CD4-positive, alpha-beta T cell treated with Interleukin-6 at 100 ng/mL for 8 hours (primary cell): ENCODE measurements at places on chromosomes 7 and 10.

DNA sequence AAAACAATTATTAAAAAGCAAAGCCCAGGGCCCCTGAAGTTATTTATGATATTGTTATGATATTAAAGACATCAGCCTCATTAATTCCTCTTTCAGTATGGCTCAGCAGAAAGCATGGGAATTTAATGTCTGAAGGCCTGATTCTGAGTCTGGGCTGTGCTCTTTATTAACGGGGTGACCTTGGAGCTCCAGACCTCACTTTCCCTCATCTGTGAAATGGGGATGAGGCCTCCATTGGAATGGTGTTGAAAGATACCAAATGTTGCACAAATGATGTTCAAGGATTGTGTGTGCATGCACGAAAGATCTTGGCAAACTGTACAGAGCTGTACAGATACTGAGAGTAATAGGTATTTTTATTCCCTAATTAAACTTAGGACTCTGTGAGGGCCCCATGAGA, 92.3 kb upstream of the PCBD1 start:
- no peak for DNase-seq

DNA sequence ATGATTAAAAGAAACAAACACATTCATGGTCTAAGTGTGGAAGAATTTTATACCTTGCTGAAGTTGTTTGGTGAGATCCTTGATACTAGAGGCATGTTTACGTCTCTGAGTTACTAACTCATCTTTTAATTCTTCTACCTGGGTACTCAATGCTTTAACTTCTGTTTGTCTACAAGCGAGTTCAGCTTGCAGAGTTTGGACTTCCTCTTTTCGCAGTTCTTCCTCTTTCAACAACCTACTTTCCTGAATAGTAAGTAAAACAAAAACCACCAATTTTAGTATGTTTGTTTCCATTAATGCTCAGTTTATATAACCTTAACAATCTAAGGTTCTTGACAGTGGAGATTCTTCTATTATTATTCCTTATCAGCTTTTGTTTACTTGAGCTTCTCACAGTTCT, 42.9 kb downstream of the CCDC186 start:
- no peak for DNase-seq

DNA sequence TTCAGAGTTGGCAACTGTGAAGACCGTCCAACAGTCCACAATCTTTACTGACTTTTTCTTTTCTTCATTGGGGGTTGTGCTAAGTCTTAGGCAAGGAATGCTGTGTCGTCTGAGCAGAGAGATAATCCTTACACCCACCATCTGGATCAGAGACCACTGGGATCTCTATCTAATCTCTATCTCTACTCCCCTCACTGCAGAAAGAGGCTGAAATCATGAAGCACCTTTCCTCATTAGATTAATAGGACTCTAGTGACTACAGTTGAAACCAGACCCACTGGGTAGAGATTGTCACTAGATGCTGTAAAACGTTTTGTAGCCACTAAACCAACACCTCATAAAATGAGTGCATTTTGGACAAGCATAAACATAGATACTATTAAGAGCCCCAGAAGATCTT, 387.4 kb upstream of the CELF2 start:
- DNase-seq = no peak

DNA sequence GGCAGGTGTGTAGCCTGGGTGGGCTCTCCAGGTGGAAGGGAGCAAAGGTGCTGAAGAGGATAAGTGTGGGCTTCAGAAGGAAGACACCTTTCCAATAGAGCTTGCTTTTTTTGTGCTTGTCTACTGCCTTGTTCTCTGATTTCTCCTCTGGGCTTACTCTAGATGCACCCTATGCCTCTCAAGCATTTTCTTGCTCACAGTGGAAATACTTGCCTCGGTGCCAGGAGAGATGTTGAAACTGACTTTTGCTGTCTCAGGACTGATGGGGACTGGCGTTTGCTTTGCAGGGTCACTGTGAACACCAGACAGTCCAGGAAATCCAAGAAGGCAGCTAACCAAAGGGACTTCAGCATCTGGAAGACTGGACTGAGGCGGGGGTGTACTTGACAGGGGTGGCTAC, 187.9 kb downstream of the SNX10 start:
- DNase-seq = no peak

DNA sequence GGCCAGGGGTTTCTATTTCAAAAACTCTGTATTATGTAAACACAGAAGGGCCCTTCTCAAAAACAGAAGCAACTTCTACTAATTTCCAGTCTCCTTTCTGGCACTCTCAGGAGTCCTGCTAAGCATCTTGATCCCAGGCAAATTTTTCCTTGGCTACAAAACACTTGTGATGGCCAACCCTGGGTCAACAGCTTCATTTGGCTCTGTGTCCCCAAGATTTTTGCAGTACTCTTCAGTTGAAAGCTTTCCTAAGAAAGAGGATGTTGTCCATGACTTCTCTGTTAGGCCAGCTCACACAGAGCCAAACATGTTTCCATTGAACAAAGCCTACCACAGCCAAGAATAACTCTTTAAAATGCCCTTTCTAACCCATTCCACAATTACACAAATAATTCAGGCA, 99.0 kb upstream of the EGR2 start:
- DNase-seq = no peak

GRCh38 chr10:80498833-80499741, 38.6 kb upstream of the SH2D4B start:
- peak; percentile 40 for DNase-seq

DNA sequence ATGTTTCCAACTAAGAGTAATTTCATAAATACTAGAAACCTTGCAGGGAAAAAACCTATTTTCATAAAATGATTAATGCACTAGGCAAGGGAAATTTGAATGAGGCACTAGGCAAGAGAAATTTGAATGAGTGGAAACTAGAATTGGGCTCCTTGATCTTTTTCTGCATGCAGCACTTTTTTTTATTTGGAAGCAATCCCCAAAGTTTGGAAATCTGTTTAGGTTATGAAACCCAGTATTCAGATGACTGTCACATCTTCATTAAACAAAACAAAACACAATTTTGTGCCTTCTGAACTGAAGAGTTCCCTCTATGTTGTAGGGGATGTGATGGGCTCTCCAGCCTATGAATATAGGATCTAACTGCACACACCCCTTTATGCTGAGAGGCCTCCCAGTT, 201.9 kb downstream of the BAMBI start:
- DNase-seq = no peak

- DNase-seq = no peak
Measured at GRCh38 chr10:122102869-122103525, 114.0 kb downstream of the TACC2 start.

GRCh38 chr10:53256623-53257022, 484.0 kb upstream of the MBL2 start:
- DNase-seq = no peak

DNA sequence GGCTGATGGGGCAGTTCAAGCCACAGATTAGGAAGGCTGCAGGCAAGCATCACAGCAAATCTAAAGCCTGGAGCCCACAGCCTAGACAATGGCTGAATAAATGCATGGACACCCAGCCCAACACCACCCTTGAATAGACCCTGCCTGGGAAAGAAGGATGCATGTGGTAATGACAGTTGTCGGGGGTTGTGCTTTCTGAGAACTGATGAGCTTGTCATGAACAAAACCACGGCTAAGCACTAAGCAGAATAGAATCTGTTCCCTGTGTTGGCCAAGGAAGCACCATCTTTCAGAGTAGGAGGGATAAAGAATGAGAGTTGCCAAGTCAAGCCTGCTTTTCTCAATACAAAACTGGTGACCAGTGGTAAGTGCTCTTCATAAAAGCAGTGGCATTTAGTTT, 66.1 kb upstream of the JCAD start:
- DNase-seq = no peak

GRCh38 chr7:74586258-74587175, 71.0 kb upstream of the GTF2I start:
- DNase-seq = no peak

DNA sequence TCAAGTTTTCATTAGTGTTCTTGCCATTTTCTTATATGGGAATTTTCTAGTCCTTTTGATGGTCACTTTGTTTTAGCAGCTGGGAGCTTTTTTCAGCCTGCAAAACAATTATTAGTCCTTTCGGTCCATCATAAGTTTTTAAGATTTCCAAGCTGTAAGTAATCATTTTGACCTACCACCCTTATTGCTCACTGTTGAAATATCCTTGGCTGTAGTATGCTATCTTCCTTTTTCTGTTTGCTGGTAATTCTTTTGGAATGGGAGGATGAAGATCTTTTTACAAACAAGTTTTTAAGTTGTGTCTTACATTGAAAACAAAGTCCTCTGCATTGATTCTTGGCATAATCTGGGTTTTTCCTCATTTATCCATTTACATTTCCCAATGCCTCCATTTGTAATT, 24.0 kb downstream of the BZW2 start:
- DNase-seq = no peak

DNA sequence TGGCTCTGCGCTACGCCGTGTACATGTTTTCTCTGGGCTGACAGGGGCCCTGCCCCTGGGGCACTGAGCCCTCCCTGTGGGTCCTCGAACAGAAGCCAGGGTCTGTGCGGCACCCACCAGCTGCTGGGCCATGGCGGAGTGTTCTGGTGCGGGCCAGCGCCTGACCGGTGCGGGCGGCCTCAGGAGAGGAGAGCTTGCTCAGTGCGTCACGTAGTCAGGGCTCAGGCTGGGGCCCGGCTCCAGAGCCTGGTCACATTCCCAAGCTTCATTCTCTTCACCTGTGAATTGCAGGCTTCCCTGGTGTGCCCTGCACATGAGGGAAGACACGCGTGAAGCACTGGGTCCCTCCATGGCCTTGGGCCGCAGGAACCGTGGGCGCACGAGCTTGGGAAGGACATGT, 15.5 kb downstream of the GET4 start:
- DNase-seq = no peak

DNA sequence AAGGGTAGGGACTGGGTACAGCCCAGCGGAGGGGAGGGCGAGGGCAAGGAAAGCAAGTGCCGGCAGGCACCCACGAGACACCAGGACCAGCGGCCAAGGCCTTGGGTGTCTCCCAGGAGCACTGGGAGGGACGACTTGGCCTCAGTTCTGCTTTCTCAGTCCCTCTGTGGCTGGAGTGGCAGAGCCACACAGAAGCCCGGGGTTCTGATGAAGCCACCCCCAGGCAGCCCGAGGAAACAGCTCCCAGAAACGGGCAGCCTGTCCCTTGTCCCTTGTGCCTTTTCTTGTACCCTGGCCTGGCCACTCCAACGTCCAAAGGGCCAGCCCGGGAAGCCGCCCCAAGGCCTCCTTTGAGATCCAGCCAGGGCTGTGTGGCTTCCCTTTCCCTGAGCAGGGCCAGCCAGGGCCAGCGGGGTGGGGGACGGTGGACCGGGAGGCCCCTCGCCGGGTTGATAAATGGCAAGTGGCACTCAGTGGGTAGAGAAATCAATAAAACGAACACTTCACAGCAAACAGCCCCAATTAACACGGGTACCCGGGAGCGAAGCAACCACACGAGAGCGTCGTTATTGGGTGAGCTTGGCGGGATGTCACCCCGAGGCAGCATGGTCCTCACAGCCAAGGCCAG, 69.8 kb upstream of the GNA12 start:
- no peak for DNase-seq

GRCh38 chr10:5565205-5565545, 40.4 kb downstream of the CALML3 start:
- no peak for DNase-seq

- DNase-seq = no peak
Measured at GRCh38 chr7:70263471-70264255, 665.4 kb downstream of the AUTS2 start.

DNA sequence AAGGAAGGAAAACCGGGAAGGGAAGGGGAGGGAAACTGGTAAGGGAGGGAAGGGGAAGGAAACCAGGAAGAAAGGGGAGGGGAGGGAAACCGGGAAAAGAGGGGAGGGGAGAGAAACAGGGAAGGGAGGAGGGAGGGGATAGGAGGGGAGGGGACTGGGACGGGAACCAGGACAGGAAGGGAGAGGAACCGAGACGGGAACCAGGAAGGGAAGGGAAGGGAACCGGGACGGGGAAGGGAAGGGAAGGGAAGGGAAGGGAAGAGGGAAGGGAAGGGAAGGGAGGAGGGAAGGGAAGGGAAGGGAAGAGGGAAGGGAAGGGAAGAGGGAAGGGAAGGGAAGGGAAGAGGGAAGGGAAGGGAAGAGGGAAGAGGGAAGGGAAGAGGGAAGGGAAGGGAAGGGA, 13.6 kb downstream of the C10orf67 start:
- DNase-seq = no peak

- no peak for DNase-seq
Measured at GRCh38 chr7:2211259-2211880, 21.4 kb downstream of the MAD1L1 start.

GRCh38 chr7:133783276-133783675, 343.9 kb upstream of the LRGUK start:
- no peak for DNase-seq

GRCh38 chr10:113444766-113445365, 108.0 kb upstream of the HABP2 start:
- no peak for DNase-seq

DNA sequence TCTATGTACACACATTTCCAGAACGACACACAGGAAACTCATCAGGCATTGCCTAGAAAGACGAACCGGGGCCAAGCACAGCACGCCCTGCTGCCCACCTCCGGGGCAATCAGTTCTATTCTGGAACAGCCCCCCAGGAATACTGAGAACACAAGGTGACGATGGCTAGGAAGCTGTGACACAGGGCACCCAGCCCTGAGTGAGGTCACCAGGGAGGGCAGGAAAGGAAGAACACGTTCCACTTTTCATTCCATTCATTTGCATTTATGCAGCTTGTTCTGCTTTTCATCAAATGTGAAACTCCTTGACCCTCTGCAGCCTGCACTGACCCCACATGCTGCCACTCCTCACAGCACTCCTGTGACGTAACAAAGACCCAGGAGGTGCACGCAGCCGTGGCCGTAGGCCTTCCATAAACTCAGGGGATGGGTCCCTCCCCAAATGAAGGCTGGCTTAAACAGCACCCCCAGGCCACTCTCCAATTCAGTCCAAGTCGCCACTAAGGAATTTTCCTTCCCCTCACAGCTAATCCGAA, 28.9 kb downstream of the MAD1L1 start:
- no peak for DNase-seq

DNA sequence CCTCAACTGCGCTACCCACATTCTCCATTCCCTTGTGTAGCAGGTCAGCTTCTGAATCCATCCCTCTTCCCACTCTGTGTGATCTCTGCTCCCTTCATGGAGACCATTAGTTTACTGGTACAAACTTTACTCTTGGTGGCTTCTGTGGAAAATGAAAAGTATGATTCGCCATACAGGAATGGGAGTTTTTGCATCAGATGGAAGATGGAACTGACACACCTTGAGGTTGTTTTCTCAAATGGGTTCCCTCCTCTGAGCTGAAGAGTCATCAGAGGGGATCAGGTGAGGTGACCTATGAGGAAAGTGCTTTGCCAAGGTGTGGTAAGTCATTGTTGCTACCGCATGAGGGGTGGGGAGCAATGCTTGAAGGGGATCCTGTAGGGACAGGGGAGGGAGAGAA, 266.8 kb downstream of the INHBA start:
- no peak for DNase-seq

GRCh38 chr10:133453516-133454203, at the start of gene SCART1:
SCART1 (plus strand) TSS chr10:133453945; CDS start chr10:133453998, 53 bp downstream.
- DNase-seq = no peak

- DNase-seq = no peak
Measured at GRCh38 chr7:152093717-152094116, 68.2 kb downstream of the GALNT11 start.

- DNase-seq = no peak
Measured at GRCh38 chr10:1243486-1244234, 187.5 kb downstream of the WDR37 start.

- no peak for DNase-seq
Measured at GRCh38 chr10:60290558-60290957, 99.1 kb downstream of the ANK3 start.
